Kidney epithelial cell (primary cell): ENCODE measurements at places on chromosomes 7 and 10. TPM values are rescaled to one million over a fixed set of nuclear protein-coding genes. Genes with fewer than 3 reads are reported as not detected.

The GPR37 gene
- 2.7 and 4.1 TPM in 2 replicates for total RNA-seq

The CPA4 gene
- 0.14 and 0.25 TPM in 2 replicates for total RNA-seq

The SYT15 gene
- 0.07 and 0.17 TPM in 2 replicates for total RNA-seq

The LIPF gene
- not detected in 2 replicates for total RNA-seq

The HOXA13 gene
- not detected in 2 replicates for total RNA-seq

The LOXL4 gene
- total RNA-seq: 5.7 and 6.1 TPM in 2 replicates

The LIPN gene
- not detected in 2 replicates for total RNA-seq

The TFPI2 gene
- 33.7 and 52.9 TPM in 2 replicates for total RNA-seq

The GAD2 gene
- total RNA-seq: not detected in 2 replicates

The UBTD1 gene
- total RNA-seq: 32.5 and 44.4 TPM in 2 replicates

The AMZ1 gene
- total RNA-seq: 2.8 and 5.6 TPM in 2 replicates

The CD36 gene
- not detected in 2 replicates for total RNA-seq

The PRLHR gene
- total RNA-seq: not detected in 2 replicates

The LRRN3 gene
- total RNA-seq: 0.34 and 0.38 TPM in 2 replicates

The GRM3 gene
- total RNA-seq: not detected in 2 replicates

The C10orf105 gene
- total RNA-seq: not detected in 2 replicates

The ITPRID1 gene
- not detected in 2 replicates for total RNA-seq

The OGDHL gene
- total RNA-seq: 1.7 and 2.2 TPM in 2 replicates

The OR2A42 gene
- total RNA-seq: 0.07 and 0.08 TPM in 2 replicates

The BEND7 gene
- total RNA-seq: 26.2 and 31.5 TPM in 2 replicates

The SEMA3A gene
- 6.2 and 6.8 TPM in 2 replicates for total RNA-seq

The ADAM22 gene
- 0.89 and 1.4 TPM in 2 replicates for total RNA-seq

The GPC2 gene
- total RNA-seq: 13.6 and 14.7 TPM in 2 replicates

The ASZ1 gene
- total RNA-seq: not detected in 2 replicates

The PAPOLB gene
- 0.13 and 0.14 TPM in 2 replicates for total RNA-seq

The TMEM130 gene
- 0.14 and 0.33 TPM in 2 replicates for total RNA-seq

The SEMA3E gene
- 0.07 TPM in 1 of 2 replicates, not detected in the other for total RNA-seq

The SGPL1 gene
- 82.7 and 83.5 TPM in 2 replicates for total RNA-seq

The ZNF248 gene
- 7.9 and 9.6 TPM in 2 replicates for total RNA-seq

The FZD1 gene
- 8.6 and 10.1 TPM in 2 replicates for total RNA-seq

The SERPINE1 gene
- 229 and 245 TPM in 2 replicates for total RNA-seq

The RTKN2 gene
- total RNA-seq: 6.7 and 8.8 TPM in 2 replicates

The SUN3 gene
- not detected in 2 replicates for total RNA-seq

The LLCFC1 gene
- not detected in 2 replicates for total RNA-seq

The MMRN2 gene
- total RNA-seq: 0.08 and 0.14 TPM in 2 replicates

The NRP1 gene
- total RNA-seq: 72.6 and 81.2 TPM in 2 replicates

The FLNC gene
- total RNA-seq: 243 and 267 TPM in 2 replicates
